Left lobe of liver (tissue), 2 donors: ENCODE measurements at places on chromosomes 5 and 9. TPM values are rescaled to one million over a fixed set of nuclear protein-coding genes. Genes with fewer than 3 reads are reported as not detected.

Gene RELL2
- total RNA-seq, result 0.96 TPM

DNA sequence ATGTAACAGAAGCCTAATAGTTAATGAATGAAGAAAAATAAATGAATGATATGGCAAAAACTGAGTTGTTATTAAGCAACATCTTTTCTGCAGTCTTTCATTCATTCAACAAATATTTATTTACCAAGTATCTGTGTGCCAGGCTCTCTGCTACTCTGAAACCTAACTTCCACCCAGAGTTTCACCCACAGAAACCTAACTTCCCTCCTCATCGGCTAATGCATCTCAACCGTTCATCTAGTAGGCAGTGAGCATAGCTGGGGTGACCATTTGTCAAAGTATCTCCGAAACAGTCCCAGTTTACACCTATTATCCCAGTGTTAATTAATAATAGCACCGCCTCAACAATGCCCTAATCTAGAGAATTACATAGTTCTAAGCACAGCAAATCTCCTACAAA is 1.5 kb downstream of the TTC39B start:
- no peak for DNase-seq

DNA sequence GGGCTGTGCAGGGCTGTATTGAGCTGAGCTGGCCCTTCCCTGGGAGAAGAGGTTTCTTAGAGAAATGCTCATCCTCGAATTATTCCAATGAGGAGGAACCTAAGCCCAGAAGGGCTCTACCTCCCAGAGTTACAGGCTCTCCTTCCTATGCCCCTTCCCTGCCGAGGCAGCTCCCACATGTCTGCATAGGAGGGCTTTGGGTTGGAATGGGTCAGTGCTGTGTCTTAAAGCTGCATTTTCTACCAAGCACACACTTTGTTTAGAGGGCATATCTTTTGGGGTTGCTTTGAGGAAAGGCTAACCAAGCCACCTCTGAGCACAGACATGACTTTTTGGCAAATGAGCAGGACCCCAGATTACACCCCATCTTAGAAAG is 9.1 kb downstream of the NEK6 start:
- DNase-seq, result no peak

- no peak for DNase-seq
Measured at GRCh38 chr5:1892211-1892610, 9.5 kb upstream of the IRX4 start.

Gene ADAMTS2
- total RNA-seq, result 11.9 TPM
